ENCODE measurements at places on chromosomes 2 and 18.

- DNase-seq: no peak
Measured at GRCh38 chr2:68178954-68179627, 21.4 kb downstream of the PNO1 start.

- no peak for DNase-seq
Measured at GRCh38 chr2:212721026-212721451, 182.4 kb upstream of the ERBB4 start.

GRCh38 chr2:16655445-16655837 is 10.2 kb downstream of the CYRIA start:
- DNase-seq: no peak

GRCh38 chr2:2318949-2319348 is 12.1 kb downstream of the MYT1L start:
- no peak for DNase-seq

DNA sequence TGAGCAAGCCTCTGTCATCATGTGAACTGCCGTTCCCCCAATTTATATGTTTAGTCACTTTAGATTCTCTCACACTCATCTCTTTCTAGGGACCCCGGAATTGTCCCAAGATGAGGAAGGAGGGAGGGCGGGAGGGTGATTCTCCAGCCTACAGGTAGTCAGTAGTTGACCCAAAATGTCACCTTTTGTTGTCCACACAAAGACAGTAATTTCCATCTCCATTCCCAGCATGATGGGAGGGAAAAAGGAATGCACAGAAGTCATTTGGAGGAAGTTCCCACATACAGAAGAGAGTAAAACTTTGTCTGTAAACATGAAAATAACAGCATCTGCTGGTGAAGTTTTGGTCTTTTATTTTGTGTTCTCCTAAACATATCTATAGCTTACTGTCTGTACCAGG is 222.9 kb downstream of the KLHL29 start:
- no peak for DNase-seq

GRCh38 chr2:73979686-73980085 is 5.0 kb upstream of the TET3 start:
- DNase-seq: no peak

- DNase-seq: no peak
Measured at GRCh38 chr18:12645751-12646203, 12.1 kb downstream of the SPIRE1 start.

DNA sequence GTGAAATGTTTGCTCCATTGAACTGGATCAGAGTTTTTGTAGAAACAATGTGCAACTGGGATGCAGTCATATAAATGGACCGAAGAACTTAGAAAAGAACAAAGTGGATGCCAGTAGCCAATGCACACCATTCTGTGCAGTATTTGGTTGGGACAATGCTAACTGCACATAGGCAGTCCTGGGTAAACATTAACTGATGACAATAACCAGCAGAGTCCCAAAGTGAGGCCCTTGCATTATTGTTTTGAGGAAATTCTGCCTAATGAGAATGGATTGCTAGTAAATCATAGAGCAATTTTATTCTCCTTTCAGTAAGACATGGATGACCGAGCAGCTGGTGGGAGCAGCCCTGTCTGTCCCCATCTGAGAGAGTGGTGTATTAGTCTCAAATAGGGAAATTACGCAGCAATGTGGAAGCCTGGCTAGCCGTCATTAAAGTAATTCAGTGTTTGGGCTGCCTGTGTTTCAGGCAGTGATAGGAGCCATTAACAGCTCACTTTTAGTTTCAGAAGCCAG is 94.9 kb downstream of the KCTD1 start:
- no peak for DNase-seq

- DNase-seq: no peak
Measured at GRCh38 chr2:168119515-168120141, 127.8 kb downstream of the STK39 start.

DNA sequence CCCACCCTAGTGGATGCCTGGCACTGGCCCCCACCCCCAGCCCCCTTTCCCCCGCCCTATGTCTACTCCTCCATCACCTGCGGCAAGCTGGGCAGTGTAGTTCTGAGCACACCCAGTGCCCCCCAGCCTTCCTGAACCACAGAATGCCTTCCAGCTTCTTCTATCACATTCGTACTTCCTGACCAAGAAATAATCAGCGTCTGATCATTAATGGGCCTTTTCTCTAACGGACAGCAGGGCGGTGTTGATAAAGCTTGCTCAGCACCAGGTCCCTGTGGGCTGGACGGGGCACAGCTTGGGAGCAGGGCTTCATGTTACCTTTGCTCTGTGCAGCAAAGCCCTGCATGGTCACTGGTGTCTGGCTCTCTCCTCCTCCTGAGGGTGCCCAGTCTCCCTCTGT is 15.4 kb downstream of the UXS1 start:
- DNase-seq: no peak

DNA sequence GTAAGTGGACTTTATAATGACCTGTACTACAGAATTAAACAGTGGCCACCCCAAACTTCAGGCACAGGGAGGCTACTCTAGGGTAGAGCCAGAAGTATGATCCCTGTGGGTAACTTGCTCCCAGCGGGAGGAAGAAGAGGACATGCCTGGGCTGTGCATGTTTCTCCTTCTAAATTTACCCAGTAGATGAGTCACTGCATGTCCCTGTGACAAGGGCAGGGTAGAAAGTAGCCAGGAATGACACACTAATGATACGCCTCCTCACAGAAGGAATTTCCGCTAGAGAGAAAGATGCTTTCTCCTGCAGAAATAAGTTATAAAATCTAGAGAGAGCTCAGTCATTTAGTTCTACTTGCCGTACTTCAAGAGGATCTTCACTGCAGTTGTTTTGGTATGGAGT is 7.5 kb downstream of the ACYP2 start:
- DNase-seq: no peak

GRCh38 chr2:100211521-100211920 is 69.1 kb upstream of the AFF3 start:
- DNase-seq: no peak

DNA sequence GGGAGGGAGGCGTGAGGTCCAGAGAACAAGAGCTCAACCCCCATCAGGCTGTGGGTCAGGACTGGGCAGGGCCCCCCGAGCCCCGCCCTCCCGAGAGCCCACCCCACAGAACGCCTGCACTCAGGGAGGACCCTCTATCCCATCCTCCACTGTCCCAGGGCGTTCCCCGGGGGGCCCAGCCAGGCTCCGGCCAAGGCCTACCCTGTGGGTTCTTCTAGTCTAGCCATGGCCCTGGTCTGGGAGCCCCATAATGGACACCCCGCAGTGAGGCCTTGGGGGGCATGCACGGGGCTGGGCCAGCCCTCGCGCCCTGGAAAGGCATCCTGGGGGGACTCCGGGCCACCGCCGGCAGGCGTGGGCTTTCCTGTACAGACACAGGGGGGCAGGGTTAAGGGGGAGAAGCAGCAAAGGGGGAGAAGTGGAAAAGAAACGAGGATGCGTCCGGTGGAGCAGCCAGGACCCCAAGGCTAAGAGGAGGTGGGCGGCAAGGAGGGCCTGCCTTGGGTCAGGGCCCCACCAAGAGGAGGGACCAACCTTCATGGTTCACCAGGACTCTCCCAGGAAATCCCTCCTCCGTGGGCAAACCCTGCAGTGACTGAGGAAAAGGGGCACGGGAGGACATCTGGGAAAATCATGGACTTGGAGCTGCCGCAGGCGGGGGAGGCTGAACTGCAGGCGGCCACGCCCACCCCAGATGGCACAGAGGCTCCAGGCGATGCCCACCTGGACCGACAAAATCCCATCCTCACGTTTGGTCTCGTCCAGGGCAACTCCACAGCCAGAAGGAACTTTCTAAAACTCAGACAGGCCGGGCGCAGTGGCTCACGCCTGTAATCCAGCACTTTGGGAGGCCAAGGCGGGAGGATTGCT is 2.7 kb upstream of the CROCC2 start:
- no peak for DNase-seq

DNA sequence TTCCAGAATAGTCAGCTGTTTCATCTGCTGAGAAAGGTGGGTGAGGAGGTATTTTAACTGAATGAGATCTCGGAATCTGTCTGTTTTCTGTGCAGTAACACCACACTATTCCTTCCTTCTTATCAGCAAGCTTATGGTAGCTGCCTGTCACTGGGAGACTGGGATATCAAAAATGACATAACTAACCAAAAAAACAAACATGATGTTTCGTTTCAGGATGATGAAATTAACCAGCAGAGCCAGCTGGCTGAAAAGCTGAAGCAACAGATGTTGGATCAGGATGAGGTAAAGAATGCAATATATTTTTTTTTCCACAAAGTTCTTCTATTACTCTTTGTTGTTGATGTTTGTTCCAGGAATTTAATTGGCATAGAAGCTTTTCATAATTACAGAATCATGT is 59.8 kb upstream of the LYPD6B start:
- DNase-seq: no peak

DNA sequence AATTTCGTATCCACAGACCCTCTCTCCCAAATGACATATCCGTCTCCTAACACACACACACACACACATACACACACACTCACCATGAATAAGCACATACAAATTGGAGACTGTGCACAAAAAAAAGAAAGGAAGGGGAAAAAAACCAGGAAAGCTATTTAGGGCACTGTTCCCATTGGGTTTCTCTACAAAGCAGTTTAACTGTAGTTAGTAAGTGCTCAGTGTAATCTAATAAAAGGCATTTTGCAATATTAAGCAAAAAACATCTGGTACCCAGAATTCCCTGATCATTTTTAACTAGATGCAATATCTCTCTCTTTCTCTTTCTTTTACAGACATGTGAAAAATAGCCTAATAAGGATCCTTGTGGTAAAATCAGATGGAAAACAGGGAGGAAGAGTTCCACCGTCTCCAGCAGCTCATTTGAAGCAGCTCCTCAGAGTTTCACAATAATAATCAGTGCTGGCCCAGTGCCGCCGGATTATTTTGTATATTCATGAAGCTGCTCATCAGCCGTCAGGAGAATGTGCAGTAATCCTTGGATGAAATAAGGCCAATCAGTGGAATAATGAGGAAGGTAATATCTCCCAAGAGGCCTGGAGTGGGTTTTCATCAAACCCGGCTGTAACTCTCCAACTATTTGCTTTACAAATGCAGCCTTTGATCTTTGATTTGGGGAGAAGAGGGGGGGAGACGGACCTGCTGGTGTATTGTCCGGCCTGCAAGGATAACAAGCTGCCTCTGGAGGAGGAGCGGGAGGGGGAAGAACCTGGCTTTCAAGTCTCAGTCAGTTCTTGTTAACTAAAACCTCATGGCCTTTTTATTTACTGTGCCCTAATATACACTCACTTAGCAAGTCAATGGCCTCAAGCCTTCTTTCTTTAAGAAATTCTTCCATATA is 227.6 kb upstream of the SMIM21 start:
- DNase-seq: no peak

DNA sequence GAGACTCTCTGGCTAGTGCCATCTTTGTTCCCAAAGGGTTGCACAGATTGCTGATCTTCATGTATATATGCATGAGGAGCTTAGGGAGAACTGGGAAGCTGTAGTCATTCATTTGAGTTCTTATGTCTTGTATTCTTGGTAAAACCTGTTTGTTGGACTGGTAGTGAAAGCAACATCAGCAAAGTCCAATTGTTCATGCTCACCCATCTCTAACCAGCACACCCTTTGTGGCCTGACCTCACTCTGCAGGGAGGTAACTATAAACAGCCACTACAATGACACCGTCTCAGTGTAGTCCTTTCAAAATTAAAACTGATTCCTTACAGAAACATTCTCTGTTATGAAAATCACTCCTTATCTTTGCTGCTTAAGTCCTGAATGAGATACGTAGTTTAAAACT is 13.9 kb upstream of the LMAN1 start:
- DNase-seq: no peak

DNA sequence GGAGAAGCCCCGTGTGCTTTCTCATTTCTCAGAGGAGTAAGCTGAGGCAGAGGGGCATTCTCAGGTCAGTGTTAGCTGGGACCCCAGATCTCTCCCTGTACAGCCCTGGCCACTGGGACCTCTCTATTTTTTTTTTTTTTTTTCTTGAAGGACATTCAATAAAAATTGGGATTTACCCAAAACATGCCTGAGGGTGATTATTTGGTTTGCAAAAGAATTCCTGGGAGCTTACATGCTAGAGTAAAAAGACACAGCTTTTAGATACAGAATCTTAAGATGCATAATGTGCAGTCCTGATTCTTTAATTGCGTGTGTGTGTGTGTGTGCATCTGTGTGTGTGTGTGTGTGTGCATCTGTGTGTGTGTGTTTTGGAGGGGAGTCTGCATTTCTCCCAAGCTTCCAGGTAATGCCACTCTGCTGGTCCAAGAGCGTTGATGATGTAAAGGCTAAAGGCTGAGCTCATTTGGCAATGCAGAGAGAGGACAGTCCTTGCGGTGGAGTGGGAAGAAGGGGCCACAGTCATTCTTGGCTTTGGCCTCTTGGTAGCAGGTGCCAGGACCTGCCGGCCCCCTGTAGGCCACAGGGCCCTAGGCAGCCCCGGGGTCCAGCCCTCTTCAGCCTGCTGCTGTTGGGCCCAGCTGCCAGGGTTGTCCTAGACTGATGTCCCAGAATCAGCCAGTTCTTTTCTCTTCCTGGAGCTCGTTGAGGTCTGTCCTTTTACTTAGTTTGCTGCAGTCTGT is 74.1 kb upstream of the MCFD2 start:
- no peak for DNase-seq

GRCh38 chr2:160784034-160784433 is 290.4 kb upstream of the RBMS1 start:
- no peak for DNase-seq
